ENCODE measurements at places on chromosomes 13 and 19.
A peak's percentile ranks its signal among the peaks of the same experiment; 100 is the strongest.

DNA sequence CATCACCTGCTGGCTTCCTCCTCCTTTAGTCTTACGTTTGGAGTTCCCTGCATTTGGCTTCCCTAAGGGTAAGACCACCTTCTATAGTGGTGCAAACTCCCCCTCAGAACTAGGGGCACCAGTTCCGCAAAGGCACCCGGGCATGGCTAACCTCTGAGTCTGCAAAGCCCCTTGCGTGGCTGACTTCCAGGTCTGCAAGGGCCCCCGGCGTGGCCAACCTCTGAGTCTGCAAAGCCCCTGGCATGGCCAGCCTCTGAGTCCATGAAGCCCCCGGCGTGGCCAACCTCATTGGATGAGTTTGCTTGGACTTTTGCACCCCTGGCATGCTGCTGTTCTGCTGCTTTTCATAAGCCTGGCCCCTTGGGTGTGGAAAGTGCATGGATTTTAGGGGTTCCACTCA, 5.1 kb downstream of the MCF2L start:
- no peak for DNase-seq

GRCh38 chr19:7917267-7918061, 2.7 kb upstream of the SNAPC2 start:
- peak; percentile 61 for DNase-seq

DNA sequence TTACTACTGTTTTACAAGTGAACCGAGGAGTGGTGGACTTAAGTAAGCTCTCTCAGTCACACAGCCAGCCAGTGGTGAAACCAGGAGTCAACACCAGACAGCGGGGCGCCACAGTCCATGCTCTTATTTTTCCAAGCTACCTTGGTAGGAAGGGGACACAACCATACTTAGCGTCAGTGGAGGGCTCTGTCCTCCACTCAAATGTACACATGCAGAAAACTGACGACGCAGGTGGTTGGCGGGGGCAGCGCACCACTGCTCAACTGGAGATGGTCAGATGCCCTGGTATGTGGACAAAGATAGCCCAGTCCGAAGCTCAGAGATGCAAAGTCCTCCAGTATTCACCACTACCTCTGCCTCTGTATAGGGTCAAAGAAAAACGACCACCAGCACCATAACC, 1.1 kb downstream of the ZNF667 start:
- no peak for DNase-seq

- no peak for DNase-seq
These were observed 776.9 kb downstream of the GPC5 start for GRCh38 chr13:92175330-92175729.

- DNase-seq: no peak
These were observed 128.8 kb downstream of the ZDHHC20 start for GRCh38 chr13:21330126-21330861.

- DNase-seq: no peak
These were observed 18.1 kb downstream of the DDX39A start for GRCh38 chr19:14400951-14401431.

- no peak for DNase-seq
These were observed 36.9 kb downstream of the RASA3 start for GRCh38 chr13:114095486-114095885.

- no peak for DNase-seq
These were observed 102.9 kb downstream of the SHISA2 start for GRCh38 chr13:25948910-25949309.

- no peak for DNase-seq
These were observed 880 bp upstream of the TMEM160 start for GRCh38 chr19:47049307-47049700.

DNA sequence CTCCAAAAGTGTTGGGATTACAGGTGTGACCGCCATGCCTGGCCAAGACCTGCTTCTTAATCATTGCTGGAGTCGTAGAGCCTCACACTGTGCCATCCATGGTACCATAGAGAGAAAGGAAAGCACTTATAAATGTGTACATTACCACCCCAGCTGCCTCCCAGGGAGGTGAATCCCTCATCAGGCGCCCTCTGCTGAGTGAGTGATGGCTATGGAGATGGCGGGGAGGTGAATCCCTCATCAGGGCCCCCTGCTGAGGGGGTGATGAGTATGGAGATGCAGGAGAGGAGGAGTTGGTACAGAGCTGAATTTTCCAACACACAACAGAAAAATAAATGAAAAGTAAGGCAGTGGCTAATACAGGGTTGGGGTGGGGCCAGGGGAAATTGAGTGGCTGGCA, 263.4 kb downstream of the UQCRFS1 start:
- DNase-seq: no peak

DNA sequence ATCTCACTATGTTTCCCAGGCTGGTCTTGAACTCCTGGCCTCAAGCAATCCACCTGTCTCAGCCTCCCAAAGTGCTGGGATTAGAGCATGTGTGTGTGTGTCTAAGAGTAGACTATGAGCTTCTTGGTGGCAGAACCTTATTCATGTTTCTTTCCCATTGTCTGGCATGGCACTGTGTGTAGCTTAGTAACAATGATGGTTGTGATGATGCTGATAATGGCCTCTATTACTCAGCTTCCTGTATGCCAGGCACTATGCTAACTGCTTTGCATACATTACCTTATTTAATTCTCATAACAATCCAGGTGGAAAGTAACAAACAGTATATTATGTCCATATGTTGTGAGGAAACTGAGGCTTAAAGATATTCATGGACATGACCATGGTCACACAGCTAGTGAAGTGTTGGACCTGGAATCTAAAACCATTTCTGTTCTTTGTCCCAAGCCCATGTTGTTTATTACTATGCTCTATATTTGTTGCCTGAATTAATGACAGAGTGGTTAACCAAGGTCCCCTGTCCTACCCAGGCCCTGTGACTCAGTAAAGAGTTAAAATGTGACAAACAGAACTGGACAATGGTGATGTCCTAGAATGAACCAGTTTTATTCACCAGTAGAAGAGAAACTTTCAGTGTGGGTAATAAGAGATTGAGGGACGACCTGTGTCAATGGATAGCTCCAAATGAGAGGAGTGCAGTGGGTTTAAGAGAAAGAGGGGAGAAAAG, 109.6 kb downstream of the KLF5 start:
- DNase-seq: no peak

- no peak for DNase-seq
These were observed 19.7 kb downstream of the ACOD1 start for GRCh38 chr13:76968041-76968440.

DNA sequence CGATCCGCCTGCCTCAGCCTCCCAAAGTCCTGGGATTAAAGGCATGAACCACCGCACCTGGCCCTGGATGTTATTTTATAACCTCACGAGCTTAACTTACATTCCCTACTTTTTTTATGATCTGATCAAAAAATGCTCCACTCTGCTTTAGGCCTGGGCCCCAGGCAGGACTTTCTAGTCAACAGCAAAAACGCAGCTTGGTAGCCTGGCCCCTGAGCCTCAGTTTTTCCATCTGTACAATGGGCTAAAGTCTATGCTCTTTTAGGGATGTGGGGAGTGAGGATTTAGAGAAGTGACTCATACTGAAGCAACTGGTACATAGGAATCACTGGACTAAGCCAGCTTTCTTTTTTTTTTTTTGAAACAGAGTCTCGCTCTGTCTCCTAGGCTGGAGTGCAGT, 11.9 kb upstream of the PIK3R2 start:
- DNase-seq: no peak

GRCh38 chr19:13633109-13633508, 126.8 kb upstream of the CACNA1A start:
- no peak for DNase-seq

GRCh38 chr13:46639033-46639981, 86.3 kb downstream of the LRCH1 start:
- DNase-seq: no peak

GRCh38 chr19:42212886-42213285, 4.6 kb downstream of the DEDD2 start:
- DNase-seq: no peak

- DNase-seq: no peak
These were observed 44.5 kb downstream of the ACTN4 start for GRCh38 chr19:38691938-38692457.

DNA sequence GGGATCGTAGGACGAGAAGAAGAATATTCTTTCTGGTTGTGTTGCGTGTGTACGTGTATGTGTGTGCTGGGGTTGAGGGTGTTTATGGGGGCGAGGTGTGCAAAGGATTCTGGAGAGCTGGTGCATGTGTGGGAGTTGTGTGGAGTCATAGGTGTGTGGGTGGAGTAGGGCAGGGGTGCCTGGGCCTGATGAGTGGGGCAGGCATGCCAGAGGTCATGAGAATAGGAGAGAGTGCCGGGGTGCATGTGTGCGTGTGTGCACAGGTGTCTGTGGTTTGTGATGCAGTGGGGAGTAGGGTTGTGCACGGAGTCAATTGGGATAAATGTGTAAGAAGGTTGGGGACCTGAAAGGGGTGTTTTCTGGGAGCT, 649 bp downstream of the TMEM91 start:
- no peak for DNase-seq

GRCh38 chr19:50939596-50939995, 13.2 kb downstream of the KLK5 start:
- no peak for DNase-seq

DNA sequence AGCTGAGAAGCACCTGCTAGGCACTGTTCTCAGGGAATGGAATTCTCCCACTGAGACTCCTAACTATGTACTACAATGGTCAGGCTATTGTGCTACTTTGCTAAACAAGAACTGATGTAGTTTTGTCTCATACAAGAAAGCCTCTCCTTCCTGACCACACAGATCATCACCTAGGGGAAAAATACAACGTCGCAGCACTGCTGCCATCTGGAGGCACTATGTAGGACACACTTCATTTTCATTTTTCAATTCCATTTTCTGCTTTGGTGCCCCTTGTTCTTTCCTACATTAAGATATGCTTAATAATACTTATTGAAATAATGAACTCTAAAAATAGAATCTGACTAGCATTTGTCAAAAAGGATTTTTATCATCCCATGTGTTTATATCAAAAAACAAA, 21.1 kb downstream of the PROSER1 start:
- no peak for DNase-seq

DNA sequence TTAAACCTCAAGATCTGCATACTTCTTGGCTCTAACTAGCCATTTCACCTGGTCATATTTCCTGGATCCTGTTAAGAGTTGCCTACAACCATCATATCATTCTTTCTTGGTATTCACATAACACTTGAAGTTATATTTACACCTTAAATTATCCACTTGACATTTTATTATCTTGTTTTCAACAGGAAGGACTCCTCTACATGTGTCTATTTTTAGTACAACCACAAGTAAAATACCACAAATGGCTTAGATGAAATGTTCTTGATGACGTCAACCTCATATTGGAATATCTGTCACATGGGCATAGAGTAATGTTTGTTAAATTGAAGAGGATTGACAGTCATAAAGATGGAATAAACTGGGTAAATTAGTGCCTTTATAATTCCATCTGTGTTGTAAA, 9.4 kb downstream of the PCDH20 start:
- DNase-seq: no peak

DNA sequence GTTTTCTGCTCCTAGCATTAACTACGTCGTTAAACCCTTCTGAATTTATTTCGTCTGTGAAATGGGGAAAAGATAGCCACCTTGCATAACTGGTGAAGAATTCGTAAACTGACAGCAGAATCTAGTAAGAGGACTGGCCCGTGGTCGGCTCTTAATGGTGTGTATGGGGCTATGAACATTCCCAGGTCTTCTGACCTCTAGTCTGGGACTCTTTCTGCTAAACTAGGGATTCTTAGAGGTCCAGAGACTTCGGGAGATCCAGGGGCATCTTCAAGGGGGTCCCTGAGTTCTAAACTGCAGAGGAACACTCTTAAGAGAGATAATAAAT, 231.1 kb upstream of the SERP2 start:
- no peak for DNase-seq

- no peak for DNase-seq
These were observed 111.7 kb downstream of the ZNF100 start for GRCh38 chr19:21655540-21656126.

DNA sequence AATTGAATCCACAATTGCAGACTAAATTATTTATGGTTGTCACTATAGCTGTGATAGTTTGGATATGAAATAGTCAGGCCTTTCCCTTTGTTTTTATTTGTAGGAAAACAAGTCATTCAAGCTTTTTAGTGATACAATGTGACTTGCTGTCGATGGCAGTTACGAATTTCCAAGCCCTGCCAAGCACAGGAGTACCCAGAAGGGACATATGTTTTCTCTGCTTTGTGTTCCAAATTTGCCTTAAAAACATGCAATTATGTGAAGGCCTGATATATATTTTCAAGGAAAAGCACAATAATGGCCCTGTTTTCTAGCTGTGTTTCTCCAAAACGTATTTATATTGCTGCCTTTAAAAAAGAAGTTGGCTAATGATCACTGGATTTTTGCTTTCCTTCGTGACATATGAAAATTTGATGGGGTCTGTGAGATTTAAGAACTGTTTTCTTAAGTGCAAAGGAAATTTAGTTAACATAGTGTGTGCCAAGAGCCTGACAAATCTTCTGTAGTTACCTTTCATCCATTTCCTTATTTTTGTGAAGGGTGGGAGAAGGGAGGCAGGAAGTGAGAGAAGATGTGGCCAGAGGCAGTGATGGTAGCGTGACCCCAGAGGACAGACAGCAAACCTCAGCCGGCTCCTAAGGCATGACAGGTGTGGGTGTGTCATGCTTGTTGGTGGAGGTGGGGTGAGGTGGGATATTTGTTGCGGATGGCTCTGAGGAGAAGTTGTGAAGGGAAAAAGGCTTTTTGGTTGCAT, 79.6 kb downstream of the TEX26 start:
- DNase-seq: no peak

- DNase-seq: peak; percentile 50
These were observed 15.4 kb downstream of the FCHO1 start for GRCh38 chr19:17766543-17767131.

- DNase-seq: no peak
These were observed 11.1 kb downstream of the KLK1 start for GRCh38 chr19:50812474-50812873.

GRCh38 chr13:107765724-107766401, 449.5 kb downstream of the LIG4 start:
- DNase-seq: no peak

DNA sequence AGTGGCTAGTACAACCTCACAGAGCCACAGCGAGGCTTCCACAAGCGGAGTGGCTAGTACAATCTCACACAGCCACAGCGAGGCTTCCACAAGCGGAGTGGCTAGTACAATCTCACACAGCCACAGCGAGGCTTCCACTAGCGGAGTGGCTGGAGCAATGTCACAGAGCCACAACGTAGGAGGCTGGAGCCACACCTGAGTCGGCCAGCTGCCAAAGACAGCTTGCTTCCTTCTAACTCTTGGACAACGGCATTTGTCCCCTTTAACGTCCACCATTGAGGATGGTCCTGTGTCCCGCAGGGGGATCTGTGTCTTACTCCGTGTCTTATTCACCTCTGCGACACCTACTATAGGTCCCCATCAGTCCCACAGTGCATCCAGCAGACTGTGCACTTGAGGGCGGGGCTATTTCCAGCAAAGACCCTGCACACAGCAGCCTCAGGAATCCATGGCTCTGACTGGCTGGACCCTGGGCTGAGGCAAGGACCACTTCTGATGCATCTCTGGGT, 3.7 kb downstream of the ZNF787 start:
- no peak for DNase-seq

- DNase-seq: no peak
These were observed 47.6 kb downstream of the CEP89 start for GRCh38 chr19:32924200-32924599.

DNA sequence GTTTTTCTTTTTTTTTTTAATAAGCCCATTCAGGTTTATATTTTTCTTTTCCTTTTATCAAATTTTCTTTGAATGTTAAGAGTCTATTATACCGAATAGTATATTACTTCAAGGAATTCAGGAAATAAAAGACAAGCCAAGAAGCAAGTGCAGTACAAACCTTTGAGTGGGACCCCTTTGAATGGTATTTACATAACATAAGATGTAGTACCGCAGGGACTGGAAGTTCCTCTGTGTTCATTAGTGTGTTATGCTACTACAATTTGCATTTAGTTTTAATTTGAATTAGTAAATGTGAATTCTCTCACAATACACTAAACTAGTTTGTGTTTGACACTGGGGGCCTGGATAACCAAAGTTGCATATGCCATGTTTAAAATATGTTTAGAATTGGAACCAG, 339.5 kb downstream of the DCT start:
- no peak for DNase-seq

Measured in natural killer cell (primary cell).